AG04450 (cell line): ENCODE measurements at places on chromosomes 16 and 17. TPM values are rescaled to one million over a fixed set of nuclear protein-coding genes. Genes with fewer than 3 reads are reported as not detected.

The GP1BA gene
- not detected in 2 replicates for polyA plus RNA-seq

- DNase-seq, result no peak
Measured at GRCh38 chr16:3980253-3981111, 100.0 kb upstream of the CREBBP start.

The CCL8 gene
- 0.06 TPM in 1 of 2 replicates, not detected in the other for polyA plus RNA-seq

DNA sequence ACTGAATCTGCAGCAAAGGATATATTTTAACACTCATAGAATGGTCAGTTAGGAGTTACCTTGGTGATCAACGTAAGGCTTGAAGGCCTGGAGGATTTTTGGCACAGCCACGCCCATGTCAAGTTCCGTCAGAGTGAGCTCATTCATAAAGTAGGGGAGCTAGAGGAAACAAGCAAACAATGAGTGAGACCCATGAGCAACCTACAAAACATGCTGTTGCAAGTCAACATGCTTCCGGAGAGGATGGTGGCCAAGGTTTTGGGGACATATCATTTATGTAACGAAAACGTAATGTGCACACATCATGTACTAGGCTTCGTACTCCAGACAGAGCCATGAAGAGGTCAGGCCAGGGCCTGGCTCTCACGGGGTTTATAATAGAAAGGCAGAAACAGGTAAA lies 41.1 kb upstream of the ERN1 start:
- no peak for DNase-seq

The MYH1 gene
- polyA plus RNA-seq, result not detected in 2 replicates

GRCh38 chr17:47299239-47299910 lies 24.4 kb upstream of the EFCAB13 start:
- no peak for DNase-seq

The PDILT gene
- polyA plus RNA-seq, result not detected in 2 replicates

- DNase-seq, result no peak
Measured at GRCh38 chr17:3852561-3852960, 6.5 kb upstream of the NCBP3 start.

The CNTD1 gene
- 0.09 and 0.14 TPM in 2 replicates for polyA plus RNA-seq

DNA sequence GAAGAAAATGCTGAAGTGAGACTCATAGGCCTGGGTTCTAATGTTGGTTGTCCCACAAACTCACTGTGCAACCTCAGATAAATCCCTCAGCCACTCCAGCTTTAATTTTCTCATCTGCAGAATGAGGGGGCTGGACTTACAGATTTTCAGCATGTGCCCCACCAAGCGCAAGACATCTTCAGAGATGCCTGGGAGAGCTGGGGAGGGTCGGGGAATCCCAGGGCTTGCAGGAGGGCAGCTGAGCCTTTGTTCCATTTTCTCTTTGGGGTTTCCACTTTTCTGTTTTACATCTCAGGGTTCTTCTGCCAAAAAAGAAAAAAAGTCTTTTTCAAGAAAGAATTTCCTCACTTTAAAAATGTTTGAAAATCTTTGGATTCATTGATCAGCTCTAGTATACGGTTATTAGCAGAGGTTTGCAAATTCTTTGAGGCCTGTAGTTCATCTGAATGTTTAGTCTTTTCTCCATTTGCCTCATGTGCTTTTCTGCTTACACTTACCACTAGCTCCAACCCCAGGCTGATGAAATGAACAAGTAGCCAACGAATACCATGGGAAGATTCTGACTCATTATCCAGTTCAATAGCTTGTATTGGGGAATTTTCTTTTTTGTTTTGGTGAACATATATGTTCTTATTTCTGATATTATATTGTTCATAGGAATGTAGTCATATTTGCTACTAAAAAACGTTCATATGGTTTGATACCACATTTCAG lies 56.4 kb downstream of the CHD9 start:
- no peak for DNase-seq

DNA sequence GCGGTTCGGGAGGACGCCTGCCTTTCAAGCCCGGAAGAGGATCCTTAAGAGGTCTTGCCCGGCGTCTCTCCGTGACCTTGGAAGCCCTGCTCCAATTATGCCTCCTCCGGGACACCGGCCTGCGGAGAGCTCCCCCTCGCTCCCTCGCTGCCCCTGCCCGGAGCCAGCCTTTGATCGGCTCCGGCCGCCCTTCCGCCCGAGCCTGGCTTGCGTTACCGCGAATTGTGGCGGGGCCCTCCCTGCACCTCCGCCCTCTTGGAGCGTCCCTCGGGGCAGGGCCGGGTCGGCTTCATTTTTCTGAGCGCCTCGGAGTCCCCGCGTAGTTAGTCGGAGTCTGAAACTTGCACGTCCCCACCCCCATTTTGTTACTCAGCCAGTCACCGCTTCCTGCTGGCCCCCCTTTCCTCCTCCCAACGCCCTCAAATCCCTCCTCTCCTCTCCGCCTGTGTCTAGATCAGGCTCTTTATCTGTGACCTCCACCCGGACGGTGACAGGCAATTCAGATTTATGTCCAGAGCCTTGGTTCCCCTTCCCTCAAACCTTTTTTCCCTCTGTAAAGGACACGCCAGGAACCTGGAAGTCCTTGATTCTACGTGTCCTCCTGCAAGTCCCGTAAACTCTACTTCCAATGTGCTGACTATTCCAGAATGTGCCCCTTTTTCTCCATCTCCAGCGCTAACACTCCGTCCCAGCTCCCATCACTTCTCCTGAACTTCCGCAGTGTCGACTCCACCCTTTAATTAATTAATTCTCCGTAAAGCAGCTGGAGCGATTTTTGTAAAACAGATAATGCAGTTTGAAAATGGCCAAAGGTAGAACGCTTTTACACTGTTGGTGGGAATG lies 569 bp upstream of the RABEP2 start:
- DNase-seq, result no peak

The KRT39 gene
- polyA plus RNA-seq, result 0.11 TPM in 1 of 2 replicates, not detected in the other
